ENCODE measurements at places on chromosomes 1 and 21. TPM values are rescaled to one million over a fixed set of nuclear protein-coding genes. Genes with fewer than 3 reads are reported as not detected.
A peak's percentile ranks its signal among the peaks of the same experiment; 100 is the strongest.

TMEM50A gene
- 98.0 TPM for total RNA-seq

DNA sequence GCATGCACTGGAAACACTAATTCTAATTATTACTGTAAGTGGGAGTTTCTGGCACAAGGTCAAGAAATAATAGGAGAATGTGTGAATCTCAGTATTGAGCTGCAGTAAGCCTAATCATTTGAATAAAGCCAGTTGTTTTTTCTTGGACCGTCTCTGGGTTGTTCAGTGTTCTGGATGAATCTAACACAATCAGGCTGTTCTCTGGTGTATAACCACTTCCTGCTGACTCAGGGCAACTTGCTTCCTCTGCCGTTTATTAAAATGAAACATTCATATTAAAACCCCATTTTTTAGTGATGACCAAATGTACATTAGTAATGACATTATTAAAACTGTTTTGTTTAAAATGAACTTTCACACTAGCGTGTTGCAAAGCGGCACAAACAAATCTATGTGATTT, 273.1 kb upstream of the SNX7 start:
- H3K4me1 ChIP-seq: peaks cover 12% of the 10 kb centered on the region
- DNase-seq: peak; percentile 9
- no peaks in the 10 kb centered on the region for H3K27me3 ChIP-seq

DNA sequence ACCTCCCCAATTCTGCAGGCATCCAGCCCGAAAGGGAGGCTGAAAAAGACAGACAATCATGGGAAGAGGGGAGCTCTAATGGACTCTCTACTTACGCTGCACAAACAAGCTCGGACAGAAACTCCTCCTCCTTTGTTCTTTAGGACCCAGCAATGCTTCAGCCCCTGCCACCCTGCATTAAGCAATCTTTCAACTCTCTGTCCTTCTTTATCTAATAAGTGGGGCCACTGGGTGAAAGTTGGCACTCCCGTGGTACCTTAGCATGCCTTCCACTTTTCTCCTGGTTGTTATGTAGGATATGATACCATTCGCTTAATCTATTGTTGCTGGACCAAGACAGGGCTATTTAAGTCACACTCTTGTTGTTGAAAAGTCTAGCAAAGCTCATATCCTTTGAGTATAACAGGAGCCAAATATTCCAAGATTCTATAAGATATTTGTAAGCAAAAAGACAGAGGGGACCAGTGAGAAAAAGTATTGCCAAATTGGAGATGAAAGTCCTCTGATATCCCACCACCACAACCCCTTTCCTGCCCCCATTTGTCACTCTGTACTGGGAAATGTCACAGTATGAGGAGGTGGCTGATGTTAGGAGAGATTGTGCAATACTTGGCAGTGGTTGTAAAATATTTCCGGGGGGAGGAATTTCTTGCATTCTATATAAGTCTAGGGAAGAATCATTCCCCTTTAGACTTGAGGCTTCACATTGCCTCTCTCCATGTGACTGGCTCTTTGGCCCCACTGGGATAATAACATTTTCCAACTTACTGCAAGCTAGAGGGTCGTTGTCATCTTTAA, 137.3 kb upstream of the GJB5 start:
- H3K36me3 ChIP-seq: no peaks in the 10 kb centered on the region
- no peak overlapping the region for H3K27ac ChIP-seq
- no peaks in the 10 kb centered on the region for H3K4me1 ChIP-seq
- H3K4me3 ChIP-seq: no peak overlapping the region
- no peak for DNase-seq

REN gene
- not detected for total RNA-seq

DNA sequence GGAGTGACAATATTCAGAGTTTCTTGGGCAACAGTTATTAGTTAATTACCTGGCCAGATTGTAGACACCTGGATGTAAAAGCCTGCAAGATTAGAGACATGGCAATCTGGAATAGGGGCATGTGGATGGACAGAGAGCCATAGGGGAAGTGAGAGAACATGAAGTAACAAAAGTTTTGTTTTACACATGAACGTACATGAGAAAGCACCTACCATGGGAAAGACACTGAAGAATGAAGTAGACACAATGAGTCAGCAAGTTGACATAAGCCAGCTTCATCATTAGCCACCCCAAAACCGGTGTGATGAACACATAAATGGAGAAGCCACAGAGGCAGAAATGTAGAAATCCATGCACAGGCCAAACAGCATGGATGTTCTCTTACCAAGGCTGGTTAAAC, 462.1 kb upstream of the C1orf87 start:
- H3K36me3 ChIP-seq: no peaks in the 10 kb centered on the region
- no peak overlapping the region for H3K27ac ChIP-seq
- H3K4me1 ChIP-seq: no peaks in the 10 kb centered on the region
- no peaks in the 10 kb centered on the region for H3K27me3 ChIP-seq
- DNase-seq: no peak

DNA sequence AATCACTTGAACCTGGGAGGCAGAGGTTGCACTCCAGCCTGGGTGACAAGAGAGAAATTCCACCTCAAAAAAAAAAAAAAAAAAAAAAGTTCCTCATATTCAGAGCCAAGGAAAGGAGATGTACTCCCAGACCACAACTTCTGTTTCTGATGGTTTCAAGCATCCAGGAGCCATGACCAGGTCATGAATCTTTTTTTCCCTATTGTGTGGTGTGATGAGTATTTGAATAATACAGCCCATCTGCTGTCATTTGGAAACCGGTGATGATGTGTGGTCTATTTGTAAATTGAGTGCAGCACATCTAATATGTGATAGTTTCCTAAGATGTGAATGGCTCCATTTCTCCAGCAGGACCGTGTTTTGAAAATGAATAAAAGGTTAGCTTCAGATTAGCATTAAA, 18.6 kb downstream of the PIK3CD start:
- no peak overlapping the region for H3K4me3 ChIP-seq
- peaks cover 78% of the 10 kb centered on the region for H3K4me1 ChIP-seq
- peak; percentile 53 for DNase-seq
- peak overlapping the region; percentile 86 for H3K27ac ChIP-seq

COL16A1 gene
- total RNA-seq: 0.09 TPM

- peak within 1 kb of the TSS; percentile 84 for H3K27ac ChIP-seq
- peaks cover 25% of the 10 kb centered on the region for H3K36me3 ChIP-seq
- peak; percentile 86 for DNase-seq
- peaks cover 59% of the 10 kb centered on the region for H3K4me1 ChIP-seq
- peak within 1 kb of the TSS; percentile 76 for H3K4me3 ChIP-seq
Measured at GRCh38 chr1:78649628-78650027, at the start of gene IFI44. TSS of gene IFI44 (plus strand) at chr1:78649831. CDS start at chr1:78650196, 365 bp downstream.

PDE4B gene
- 24.2 TPM for total RNA-seq

- peaks cover 33% of the 10 kb centered on the region for H3K4me1 ChIP-seq
- DNase-seq: no peak
- H3K36me3 ChIP-seq: peaks cover 47% of the 10 kb centered on the region
- no peak overlapping the region for H3K27ac ChIP-seq
Measured at GRCh38 chr1:224404916-224405603, 29.5 kb downstream of the WDR26 start.

Data from activated CD4-positive, alpha-beta T cell treated with anti-CD3 and anti-CD28 coated beads for 36 hours (primary cell).